ENCODE measurements at places on chromosomes 5 and 9.
A peak's percentile ranks its signal among the peaks of the same experiment; 100 is the strongest.

GRCh38 chr5:96794757-96795156 is 13.0 kb downstream of the ERAP1 start:
- DNase-seq, result no peak

- no peak for DNase-seq
Observed at GRCh38 chr9:9783211-9783610, 829.6 kb downstream of the PTPRD start.

DNA sequence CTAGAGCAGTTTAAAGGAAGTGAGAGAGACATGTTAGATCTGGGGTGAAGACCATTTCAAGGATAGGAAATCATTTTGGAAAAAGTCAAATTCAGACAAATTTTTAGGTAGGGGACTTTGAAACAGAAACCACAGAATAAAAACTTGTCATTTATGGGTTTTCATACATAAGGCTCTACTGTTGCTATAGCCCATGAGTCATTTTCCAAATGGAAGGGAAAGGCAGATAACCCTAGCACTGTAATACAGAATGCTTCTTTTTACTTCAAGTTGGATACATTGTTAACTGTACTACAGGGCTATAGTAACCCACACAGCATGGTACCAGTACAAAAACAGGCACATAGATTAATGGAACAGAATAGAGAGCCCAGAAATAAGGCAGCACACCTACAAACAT is 455.4 kb downstream of the EBF1 start:
- no peak for DNase-seq

- DNase-seq, result no peak
Observed at GRCh38 chr9:14136047-14136635, 177.8 kb downstream of the NFIB start.

- peak; percentile 83 for DNase-seq
Observed at GRCh38 chr5:119694284-119694683, 64.9 kb downstream of the FAM170A start.

- DNase-seq, result no peak
Observed at GRCh38 chr9:132505991-132506655, 76.3 kb upstream of the BARHL1 start.

DNA sequence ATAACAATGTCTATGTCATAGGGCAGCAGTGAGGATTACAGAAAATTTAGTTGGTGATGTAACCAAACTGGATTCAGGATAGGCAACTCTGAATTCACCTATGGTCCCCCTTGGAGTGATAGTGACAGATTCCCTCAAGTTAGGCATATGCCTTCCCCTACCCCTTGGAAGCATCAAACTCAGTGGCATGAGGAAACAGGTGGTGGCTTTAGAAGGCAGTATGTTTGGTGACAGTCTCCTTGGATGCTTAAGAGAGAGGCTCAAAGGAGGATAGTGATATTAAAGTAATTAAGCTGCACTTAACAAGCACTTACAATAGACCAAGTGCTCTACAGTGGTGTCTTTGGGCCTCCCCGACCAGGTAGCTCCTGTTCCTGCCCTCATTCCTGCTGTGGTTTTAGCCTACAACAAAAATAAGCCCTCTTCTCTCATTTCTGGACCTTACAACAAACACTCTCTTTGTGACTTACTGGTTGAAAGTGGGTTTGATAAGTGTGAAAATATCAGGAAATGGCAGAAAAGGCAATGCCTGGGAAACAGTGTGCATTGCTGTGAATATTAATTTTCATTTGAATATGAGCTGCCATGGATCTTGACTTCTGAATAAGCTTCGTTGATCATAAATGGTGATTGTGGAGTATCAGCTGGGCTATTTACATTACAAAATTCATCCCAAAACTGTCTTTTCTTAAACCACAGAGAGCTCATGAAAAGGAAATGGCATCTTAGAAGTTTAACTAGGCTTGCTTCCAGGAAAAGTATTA is 29.2 kb downstream of the NR4A3 start:
- DNase-seq, result no peak

DNA sequence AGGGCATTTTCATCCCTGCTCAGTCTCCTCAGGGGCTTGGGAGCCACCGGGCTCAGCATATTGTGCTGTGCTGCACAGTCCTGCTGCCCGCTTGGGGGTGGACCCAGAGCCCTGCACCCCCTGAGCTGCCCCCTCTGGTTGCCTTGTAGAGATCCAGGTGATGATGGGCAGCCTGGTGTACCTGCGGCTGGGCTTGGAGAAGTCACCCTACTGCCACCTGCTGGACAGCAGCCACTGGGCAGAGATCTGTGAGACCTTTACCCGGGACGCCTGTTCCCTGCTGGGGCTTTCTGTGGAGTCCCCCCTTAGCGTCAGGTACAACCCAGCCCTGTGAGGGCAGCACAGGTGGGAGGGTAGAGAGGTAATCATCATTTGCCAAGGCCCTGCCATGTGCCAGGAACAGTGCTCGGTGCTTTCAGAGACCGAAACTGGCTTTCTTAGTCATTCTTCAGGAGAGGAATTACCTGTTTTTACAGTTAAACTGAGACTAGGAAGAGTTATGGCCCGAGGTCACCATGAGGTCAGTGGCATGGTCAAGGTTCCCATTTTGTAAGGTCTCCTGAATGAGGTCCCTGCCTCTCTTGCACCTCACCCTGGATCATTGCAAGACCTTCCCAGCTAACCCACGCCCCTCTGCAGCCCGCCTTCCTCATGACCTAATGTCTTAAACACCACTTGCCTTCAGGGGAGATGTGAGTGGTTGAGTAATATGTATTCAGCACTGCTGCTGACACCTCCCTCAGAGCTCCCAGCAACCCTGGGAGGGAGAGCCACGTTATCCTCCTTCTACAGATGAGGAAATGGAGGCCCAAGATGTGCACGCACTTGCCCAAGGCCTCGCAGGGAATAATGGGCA is 7.5 kb downstream of the NHP2 start:
- DNase-seq, result peak; percentile 70

DNA sequence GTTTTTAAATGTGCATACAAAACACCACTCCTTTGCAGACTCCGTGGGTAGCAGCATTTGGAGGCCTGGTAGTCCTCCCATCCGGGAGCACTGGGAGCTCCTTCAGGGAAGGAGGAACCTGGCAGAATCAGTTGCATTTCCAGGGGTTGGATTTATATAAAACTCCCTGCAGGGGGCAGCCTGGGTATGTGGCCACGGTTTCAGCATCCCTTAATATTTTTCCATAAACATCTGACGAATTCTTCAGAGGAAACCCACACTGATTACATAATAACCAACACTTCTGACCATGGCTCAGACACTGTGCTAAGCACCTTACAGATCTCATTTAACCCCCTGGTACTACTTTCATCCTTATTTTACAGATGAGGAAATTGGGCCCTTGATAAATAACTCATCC is 6.1 kb upstream of the AFAP1L1 start:
- DNase-seq, result peak; percentile 63

DNA sequence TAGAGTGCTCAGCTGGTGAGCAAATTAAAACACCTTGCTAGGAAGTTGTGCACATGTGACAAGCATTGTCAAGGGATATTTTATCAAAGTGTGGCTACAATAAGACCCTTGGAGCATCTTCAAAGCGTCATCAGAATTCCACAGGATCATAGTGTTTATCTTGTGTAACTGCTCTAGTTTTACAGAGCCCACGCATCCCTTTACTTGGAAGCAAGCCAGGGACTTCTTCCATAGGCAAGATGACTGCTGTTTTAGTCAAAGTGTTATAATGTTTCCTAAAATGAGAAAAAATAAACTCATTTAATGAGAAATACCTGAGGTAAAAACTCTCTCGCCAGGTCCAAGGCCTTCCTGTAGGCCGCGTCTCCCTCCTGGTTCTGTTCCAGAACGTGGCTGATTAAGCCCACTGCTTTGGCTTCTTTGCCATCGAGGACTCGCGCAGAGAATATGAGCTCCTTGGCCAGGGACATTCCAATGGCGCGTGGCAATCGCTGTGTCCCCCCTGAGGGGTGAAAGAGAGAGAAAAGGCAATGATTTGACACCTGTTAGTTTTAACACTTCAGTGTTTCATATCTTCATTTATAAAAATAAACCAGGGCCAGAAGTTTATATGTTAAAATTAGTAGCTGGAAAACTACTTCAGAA is 141.1 kb downstream of the AUH start:
- no peak for DNase-seq

GRCh38 chr5:145946112-145946861 is 9.9 kb downstream of the SH3RF2 start:
- DNase-seq, result peak; percentile 91

DNA sequence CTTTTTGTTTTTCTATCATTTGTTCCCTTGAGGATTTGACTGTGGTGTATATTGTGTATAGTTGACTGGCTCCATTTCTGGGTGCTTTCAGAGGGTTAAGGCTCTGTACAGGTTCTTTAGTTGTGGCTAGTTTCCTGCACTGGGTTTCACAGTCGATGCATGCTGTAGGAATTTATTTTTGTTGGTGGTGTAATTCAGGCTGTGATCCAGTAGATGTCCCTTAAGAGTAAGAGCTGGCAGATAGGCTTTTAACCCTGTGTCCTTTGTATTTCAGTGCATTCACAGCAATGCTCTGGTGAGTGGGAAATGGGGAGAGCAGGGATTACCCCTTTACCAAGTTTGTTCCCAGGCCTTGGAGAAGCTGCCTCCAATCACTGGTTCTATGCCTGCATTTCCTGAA is 112.9 kb downstream of the SPATA31D1 start:
- no peak for DNase-seq

DNA sequence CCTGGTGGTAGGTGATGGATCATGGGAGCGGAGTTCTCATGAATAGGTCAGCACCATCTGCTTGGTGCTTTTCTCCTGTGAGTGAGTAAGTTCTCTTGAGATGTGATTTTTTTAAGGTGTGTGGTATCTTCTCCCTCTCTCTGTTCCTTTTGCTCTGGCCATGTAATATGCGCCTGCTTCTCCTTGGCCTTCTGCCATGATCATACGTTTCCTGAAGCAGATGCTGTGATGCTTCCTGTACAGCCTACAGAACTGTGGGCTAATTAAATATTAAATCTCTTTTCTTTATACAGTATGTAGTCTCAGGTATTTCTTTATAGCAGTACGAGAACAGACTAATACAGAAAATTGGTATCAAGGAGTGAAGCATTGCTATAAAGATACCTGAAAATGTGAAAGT is 36.4 kb downstream of the UNC13B start:
- no peak for DNase-seq

DNA sequence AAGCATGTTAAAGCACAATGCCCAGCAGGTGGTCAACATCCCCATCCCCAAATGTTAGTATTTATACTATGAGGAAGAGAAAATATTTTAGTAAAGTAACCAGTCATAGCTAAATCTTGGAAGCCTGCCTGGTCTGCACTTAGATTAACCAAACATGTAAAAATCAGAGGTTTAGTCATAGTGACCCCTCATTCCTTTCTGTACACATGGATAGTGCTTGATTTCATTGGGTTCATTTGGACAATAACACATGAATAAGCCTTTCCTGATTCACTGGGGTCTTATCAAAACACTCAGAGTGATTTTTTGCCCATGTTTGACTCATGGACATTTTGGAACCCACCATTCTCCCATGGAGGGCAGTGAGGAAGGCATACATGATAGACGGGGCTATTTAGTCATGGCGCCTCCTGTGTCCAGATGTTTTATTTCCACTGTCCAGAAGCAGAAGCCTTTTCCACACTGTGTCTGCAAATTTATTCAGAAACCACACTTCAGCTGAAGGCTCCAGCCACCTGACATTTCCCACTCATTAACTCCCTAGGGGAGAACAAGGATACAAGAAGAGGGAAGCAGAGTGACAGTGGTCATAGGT is 32.5 kb downstream of the OR1J1 start:
- no peak for DNase-seq

GRCh38 chr9:95157481-95158151 is 159.9 kb downstream of the FANCC start:
- DNase-seq, result peak; percentile 91

DNA sequence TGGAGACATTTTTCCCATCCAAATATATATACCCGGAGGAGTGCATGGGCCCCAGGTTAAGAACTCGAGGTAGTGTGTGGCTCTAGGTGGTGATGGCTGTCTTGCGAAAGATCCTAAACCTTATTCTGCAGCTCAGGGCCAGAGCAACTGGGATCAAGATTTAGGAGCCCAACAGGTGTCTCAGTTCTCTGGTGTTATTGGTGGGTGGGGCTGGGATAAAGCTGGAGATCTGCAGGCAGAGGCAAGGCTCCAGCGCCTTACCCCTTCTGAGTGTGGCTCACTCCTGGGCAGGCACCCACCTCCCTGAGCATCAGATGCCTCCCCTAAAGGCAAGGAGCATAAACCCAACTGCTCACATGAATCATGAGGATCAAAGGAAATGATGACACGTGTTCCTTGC is 11.2 kb downstream of the UBE2QL1 start:
- DNase-seq, result no peak

DNA sequence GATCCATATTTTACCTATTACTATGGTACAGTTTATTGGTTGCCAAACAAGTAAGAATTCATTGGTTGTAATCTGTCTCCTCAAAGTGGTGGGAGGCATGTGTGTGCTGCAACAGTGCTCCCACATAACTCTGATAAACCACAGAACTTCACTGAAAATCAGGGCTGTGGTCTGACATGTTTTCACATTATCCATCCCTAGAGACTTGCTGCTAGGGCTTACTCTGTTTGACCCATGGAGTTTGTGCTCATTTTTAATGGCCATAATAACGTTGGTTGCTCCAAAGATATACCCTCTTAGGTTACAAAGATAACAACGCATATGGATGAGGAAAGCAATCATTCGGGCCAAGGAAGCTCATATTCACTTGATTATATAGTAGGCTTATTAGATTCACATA is 37.0 kb downstream of the HACD4 start:
- no peak for DNase-seq

GRCh38 chr5:41065691-41066335 is 5.3 kb downstream of the MROH2B start:
- DNase-seq, result no peak

- no peak for DNase-seq
Observed at GRCh38 chr5:180026320-180026719, 45.2 kb downstream of the RNF130 start.

DNA sequence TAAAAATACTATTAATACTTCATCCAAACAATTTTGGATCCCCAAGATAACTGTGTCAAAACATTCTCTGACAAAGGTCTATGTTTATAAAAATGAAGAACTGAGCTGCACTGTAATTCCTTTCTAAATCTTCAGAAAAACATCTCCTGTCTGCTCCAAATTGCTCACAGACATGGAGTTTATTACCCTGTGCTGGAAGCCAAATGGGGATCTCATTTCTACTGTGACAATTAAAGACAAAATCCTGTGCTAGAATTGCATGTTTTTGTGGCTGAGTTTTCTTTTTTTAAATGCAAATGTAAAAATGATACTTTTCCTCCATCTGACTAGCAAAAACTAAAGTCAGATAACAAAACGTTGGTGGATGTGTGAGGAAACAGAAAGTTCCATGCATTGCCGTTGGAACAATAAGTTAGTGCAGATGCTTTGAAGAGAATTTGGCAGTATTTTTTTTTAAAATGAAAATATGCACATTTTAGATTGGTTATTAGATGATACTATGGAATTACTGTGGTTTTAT is 93.5 kb downstream of the GNA14 start:
- DNase-seq, result no peak

GRCh38 chr5:149849966-149850910 is 94.4 kb downstream of the PDE6A start:
- no peak for DNase-seq

GRCh38 chr5:169299663-169300467 is 1.1 kb downstream of the SLIT3 start:
- no peak for DNase-seq

All from MV-4-11 (cell line).